ENCODE measurements at places on chromosomes 16 and 17.

- H3K27ac ChIP-seq: no peak overlapping the region
- H3K27me3 ChIP-seq: no peaks in the 10 kb centered on the region
- no peak for DNase-seq
- no peaks in the 10 kb centered on the region for H3K36me3 ChIP-seq
- no peaks in the 10 kb centered on the region for H3K4me1 ChIP-seq
Observed at GRCh38 chr16:63655846-63656245, 1466.0 kb downstream of the CDH11 start.

- no peaks in the 10 kb centered on the region for H3K36me3 ChIP-seq
- H3K27me3 ChIP-seq: no peaks in the 10 kb centered on the region
- no peak for DNase-seq
Observed at GRCh38 chr16:78952630-78953029, 647.9 kb downstream of the MAF start.

DNA sequence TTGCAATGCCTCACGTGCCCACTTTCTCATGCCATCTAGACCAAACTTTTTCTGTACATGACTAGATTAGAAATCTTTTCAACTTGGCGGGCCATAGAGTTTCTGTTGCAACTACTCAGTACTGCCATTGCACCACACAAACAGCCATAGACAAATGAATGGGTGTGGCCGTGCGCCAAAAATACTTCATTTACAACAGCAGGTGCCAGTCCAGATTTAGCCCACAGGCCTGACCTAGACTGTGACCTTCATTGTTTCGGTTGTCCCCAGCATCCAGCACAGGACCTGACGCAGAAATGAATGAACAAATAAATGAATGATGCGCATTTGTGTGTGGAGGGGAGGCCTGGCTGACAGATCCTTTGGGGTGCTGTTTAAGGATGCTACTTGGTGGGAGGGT lies 14.3 kb upstream of the PDK2 start:
- H3K27ac ChIP-seq: no peak overlapping the region
- H3K4me3 ChIP-seq: no peak overlapping the region
- no peak for DNase-seq
- H3K27me3 ChIP-seq: no peaks in the 10 kb centered on the region

DNA sequence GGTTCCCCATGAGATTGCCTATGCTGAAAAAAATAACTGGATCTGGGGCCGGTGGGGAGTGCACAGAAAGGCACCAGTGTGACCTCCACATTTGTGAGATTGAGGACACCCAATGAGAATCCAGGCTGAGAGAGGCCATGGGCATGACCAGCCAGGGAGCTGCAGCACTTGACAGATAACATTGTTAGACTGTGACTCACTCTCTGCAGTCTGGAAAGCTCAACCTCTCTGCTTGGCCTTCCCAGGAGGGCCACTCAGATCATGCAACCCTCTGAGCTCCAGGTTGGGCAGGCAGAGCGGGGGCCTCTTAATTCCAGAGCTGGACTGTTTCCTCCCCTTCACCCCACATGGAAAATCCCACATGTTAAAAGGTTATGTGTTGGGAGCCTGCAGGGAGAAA lies 30.1 kb downstream of the FZD2 start:
- H3K4me1 ChIP-seq: no peaks in the 10 kb centered on the region
- H3K27me3 ChIP-seq: no peaks in the 10 kb centered on the region
- no peak for DNase-seq
- no peak overlapping the region for H3K4me3 ChIP-seq

GRCh38 chr17:19978209-19978802 lies 678 bp upstream of the AKAP10 start:
- H3K27ac ChIP-seq: peak overlapping the region; percentile 91
- no peaks in the 10 kb centered on the region for H3K36me3 ChIP-seq
- peaks cover 7% of the 10 kb centered on the region for H3K4me1 ChIP-seq
- peak overlapping the region; percentile 82 for H3K4me3 ChIP-seq
- no peaks in the 10 kb centered on the region for H3K27me3 ChIP-seq

GRCh38 chr16:73163238-73163815 lies 115.4 kb upstream of the ZFHX3 start:
- no peaks in the 10 kb centered on the region for H3K36me3 ChIP-seq
- no peak overlapping the region for H3K27ac ChIP-seq
- no peak for DNase-seq
- peaks cover 4% of the 10 kb centered on the region for H3K4me1 ChIP-seq
- H3K27me3 ChIP-seq: no peaks in the 10 kb centered on the region

- no peak overlapping the region for H3K4me3 ChIP-seq
- H3K36me3 ChIP-seq: no peaks in the 10 kb centered on the region
- no peak for DNase-seq
Observed at GRCh38 chr16:8346294-8346693, 244.0 kb downstream of the TMEM114 start.

GRCh38 chr17:45298546-45299285 lies 18.1 kb downstream of the MAP3K14 start:
- no peak for DNase-seq
- H3K27me3 ChIP-seq: no peaks in the 10 kb centered on the region
- no peak overlapping the region for H3K27ac ChIP-seq
- no peak overlapping the region for H3K4me3 ChIP-seq
- no peaks in the 10 kb centered on the region for H3K36me3 ChIP-seq

DNA sequence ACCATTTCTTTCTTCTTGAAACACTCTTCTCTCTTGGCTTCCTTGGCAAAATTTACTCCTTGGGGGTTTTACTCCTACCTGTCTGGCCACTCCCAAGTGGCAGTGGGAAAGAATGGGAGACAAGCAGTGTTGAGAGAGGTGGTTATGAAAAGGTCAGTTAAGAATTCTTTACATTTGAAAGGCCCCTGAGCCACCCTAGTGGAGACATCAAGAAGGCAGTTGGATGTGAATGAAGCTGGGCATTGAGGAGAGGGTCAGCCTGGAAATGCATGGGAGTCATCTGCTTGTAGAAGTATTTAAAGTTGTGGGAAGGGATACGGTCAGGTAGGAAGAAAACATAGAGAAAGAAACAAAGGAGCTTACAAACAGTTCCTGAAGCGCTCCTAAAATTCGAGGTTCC lies 42.3 kb upstream of the CCNF start:
- no peak for DNase-seq
- H3K27me3 ChIP-seq: no peaks in the 10 kb centered on the region
- H3K27ac ChIP-seq: no peak overlapping the region
- H3K4me1 ChIP-seq: no peaks in the 10 kb centered on the region

DNA sequence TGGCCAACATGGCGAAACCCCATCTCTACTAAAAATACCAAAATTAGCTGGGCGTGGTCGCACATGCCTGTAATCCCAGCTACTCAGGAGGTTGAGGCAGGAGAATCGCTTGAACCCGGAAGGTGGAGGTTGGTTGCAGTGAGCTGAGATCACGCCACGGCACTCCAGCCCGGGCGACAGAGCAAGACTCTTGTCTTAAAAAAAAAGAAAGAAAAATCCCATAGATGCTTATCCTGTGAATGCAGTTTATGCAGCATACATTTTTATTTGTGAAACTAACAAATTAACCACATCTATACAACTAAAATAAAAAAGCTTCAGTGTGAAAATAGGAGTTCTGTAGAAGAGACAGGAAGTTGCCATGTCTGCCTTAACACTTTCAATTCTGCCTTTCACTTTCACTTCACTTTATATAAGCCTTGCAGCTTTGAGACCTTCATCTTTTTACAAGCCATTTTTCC lies 7.1 kb downstream of the IGSF6 start:
- no peaks in the 10 kb centered on the region for H3K27me3 ChIP-seq
- H3K4me1 ChIP-seq: no peaks in the 10 kb centered on the region

DNA sequence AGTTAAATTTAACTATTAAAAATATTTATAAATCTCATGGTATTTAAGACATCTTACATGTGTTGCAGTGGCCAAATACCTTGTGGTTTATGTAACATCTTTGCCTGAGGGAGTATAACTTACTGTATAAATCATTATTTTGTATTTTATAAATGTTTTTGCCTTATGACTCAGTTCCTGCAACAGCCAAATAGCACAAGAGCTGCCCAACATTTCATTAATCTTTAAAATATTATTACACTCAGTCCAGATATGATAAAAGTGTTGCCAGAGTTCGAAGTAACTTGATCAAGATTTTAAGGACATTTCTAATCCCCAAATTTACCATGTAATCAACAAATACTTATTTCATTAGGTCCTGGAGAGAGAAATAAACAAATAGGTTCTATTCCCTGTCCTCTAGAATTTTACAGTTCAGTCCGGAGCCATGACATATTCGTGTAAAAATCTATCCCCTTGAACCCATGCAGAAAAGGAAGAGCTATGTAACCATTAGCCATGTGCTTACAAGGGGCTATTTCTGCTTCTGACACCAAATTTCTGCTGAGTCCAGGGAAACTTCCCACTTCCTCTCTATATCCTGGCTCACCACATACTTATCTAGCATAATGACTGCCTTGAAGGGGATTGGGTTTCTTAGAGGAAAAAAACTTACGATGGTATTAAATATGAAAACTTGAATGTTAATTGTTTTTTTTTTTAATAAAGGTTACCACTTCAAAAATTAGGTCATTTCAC lies 44.0 kb downstream of the IRX6 start:
- no peak for DNase-seq
- H3K36me3 ChIP-seq: no peaks in the 10 kb centered on the region
- H3K27me3 ChIP-seq: no peaks in the 10 kb centered on the region
- H3K4me3 ChIP-seq: no peak overlapping the region
- no peak overlapping the region for H3K27ac ChIP-seq

DNA sequence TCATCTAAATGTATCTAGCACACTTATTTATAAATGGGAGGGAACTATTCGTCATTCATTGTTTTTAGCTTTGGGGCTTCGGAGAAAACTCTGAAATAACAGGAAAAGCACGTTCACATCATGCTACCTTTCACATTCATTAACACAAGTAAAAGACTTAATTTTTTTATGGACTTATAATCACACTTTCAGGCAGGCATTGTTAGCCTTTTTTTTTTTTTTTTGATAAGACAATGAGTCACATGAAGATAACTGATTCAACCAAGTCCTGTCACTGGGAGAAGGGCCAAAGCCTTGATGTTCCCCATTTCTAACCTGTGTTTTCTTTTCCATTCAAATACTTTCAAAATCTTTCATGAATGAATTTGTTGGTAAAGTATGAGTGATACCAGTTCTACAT lies 631.3 kb upstream of the CA10 start:
- no peaks in the 10 kb centered on the region for H3K4me1 ChIP-seq
- H3K27ac ChIP-seq: no peak overlapping the region
- no peaks in the 10 kb centered on the region for H3K27me3 ChIP-seq

GRCh38 chr16:75235721-75236193 lies 15.7 kb downstream of the BCAR1 start:
- no peaks in the 10 kb centered on the region for H3K27me3 ChIP-seq
- no peaks in the 10 kb centered on the region for H3K4me1 ChIP-seq
- no peak for DNase-seq
- no peak overlapping the region for H3K27ac ChIP-seq
- H3K4me3 ChIP-seq: no peak overlapping the region

- no peak overlapping the region for H3K27ac ChIP-seq
- H3K4me3 ChIP-seq: no peak overlapping the region
- no peaks in the 10 kb centered on the region for H3K4me1 ChIP-seq
- DNase-seq: no peak
- H3K36me3 ChIP-seq: no peaks in the 10 kb centered on the region
Observed at GRCh38 chr17:70775679-70776078, 606.3 kb downstream of the KCNJ2 start.

GRCh38 chr16:69918241-69918640 lies 32.9 kb upstream of the CLEC18A start:
- no peaks in the 10 kb centered on the region for H3K27me3 ChIP-seq
- DNase-seq: no peak
- no peak overlapping the region for H3K27ac ChIP-seq
- no peak overlapping the region for H3K4me3 ChIP-seq
- no peaks in the 10 kb centered on the region for H3K36me3 ChIP-seq
- H3K4me1 ChIP-seq: no peaks in the 10 kb centered on the region

All from liver (tissue), 10 donors.